Head of caudate nucleus (tissue), 42 donors: ENCODE measurements at places on chromosomes 16 and 17.

DNA sequence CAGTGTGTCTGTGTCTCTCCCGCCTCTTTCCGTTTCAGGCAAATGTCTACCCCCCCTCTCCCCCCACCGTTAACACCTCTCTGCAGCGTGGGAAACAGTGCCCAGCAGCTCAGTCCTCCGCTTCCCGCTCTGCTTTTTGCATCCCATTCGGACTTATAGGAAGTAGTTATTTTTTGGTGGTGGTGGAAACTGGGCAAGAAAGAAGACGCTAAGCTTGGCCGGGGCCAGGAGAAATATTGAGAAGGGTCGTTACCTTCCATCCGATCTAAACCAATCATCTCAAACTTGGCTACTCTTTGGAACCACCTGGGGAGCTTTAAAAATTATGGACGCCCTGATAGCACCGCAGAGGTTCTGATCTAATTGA lies 499 bp upstream of the HLF start:
- DNase-seq: no peak

- peak; percentile 11 for DNase-seq
Measured at GRCh38 chr16:79212114-79212791, 388.3 kb downstream of the MAF start.

DNA sequence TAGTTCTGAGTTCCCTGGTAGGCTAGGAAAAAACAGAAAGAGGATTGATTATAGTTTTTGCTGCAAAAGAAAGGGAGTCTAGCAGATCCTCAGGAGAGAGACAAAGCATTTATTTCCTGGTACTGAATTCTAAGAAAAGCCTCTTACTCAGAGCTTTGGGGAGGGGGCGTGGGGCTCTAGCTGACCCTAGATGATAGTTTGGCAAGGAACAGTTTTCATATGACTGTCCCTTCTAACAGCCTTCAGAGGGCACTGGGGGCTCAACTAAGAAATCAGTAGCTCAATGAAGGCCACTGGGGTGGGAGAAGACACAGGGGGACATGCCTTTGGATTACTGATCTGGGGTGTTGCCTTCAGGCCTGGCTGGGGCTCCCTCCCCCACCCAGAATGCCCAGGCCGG lies 4.0 kb downstream of the CA7 start:
- DNase-seq: no peak

- DNase-seq: peak; percentile 61
Measured at GRCh38 chr16:84065536-84066132, 23.0 kb upstream of the SLC38A8 start.

- no peak for DNase-seq
Measured at GRCh38 chr16:68833251-68833650, 10.1 kb upstream of the TANGO6 start.

DNA sequence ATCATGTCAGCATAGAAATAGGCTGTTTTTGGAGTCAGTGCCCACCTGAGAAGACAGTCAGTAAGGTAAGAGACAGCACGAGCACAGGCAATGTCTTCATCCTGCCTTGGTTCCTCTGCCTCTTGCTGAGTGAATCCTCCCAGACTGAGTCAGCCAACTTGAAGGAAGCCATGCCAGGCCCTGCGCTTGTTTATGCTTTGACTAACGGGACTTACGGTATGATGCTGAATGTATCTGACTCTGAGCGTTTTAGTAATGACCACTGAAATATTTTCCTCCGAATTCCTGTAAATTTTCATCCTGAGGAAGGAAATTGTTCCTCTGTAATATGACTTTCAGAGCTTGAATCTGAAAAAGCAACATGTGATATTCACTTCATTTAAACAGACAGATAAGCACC lies 18.0 kb downstream of the C17orf67 start:
- DNase-seq: no peak

DNA sequence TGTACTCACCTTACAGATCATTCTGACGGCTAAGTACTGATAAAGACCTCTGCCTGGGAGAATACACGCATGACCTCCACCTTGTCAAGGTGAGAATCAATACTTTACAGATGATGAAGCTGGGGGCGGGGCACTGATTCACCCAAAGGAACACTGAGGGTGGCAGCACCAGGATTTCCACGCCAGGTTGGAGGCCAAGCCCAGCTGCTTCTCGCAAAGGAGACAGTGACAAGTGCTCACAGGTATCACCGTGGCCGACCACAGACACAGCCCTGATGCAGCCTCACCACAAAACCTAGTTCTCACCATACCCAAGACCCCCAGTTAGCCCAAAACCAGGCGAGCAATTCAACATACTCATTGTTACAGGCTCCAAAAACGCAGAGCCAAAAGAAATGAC lies 434.2 kb downstream of the SOX9 start:
- no peak for DNase-seq

DNA sequence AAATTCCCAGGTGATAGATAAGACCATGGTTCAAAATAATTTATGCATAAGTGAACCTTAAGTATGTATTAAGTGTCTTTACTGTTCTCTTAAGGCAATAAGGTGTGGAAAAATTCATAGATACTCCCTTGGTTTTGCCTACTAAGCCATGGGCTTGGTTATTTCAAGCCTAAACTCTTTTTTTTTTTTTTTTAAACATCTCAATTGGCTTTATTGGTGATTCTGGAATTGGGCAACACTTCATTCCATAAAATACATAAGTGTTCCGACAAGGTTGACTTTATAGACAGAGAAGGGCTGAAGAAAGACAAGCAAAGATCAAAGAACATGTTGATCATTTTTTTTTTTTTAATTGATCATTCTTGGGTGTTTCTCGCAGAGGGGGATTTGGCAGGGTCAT lies 73.5 kb downstream of the ESRP2 start:
- no peak for DNase-seq

GRCh38 chr17:18011286-18011685 lies 27.7 kb downstream of the ATPAF2 start:
- DNase-seq: no peak

DNA sequence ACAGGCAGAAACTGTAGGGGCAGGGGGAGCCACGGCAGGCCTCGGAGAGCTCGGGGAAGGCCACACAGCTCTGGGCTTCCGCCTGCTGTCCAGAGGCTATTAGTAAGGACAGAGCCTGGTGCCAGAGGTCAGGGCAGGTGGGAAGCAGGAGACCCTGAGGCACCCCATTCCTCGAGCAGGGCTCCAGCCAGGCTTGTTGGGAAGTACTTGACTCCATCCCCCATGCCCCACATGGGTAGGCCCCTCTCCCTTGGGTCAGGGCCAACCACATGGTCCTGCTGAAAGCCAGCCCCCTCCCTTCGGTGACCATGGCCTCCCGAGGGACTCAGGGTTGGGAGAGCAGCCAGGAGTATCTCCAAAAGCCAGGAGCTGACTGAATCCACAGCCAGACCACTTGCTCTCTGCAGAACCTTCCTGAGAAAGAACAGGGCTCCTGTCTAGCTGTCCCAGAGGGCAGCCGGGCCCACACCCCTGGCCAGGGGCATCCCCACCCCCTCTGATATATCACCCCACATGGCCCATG lies 17.4 kb upstream of the MPRIP start:
- no peak for DNase-seq

- DNase-seq: no peak
Measured at GRCh38 chr17:19265755-19266154, 28.6 kb downstream of the EPN2 start.

- DNase-seq: no peak
Measured at GRCh38 chr17:62618647-62619416, 8.6 kb upstream of the MRC2 start.

GRCh38 chr16:55029509-55029908 lies 98.8 kb downstream of the IRX5 start:
- no peak for DNase-seq

DNA sequence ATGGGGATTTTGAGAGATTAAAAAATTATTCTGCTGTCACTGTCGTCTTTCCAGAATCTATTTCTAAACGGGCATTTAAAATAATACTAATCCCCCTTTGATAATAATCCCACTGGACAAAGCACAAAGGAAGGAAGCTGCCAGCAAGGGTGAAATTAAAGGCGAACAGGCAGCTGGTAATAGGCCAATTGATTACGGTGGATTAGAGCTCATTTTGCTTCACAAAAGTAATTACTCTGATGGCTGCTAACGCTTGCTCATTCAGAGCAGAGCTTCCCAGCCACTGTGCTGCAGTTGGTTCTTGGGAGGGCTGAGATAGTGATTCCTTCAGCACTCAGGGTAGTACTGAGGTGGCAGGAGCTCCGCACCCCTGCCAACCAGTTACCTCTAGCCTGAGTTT lies 205.7 kb downstream of the SNX29 start:
- DNase-seq: no peak

GRCh38 chr16:79672524-79672923 lies 72.0 kb upstream of the MAF start:
- no peak for DNase-seq

DNA sequence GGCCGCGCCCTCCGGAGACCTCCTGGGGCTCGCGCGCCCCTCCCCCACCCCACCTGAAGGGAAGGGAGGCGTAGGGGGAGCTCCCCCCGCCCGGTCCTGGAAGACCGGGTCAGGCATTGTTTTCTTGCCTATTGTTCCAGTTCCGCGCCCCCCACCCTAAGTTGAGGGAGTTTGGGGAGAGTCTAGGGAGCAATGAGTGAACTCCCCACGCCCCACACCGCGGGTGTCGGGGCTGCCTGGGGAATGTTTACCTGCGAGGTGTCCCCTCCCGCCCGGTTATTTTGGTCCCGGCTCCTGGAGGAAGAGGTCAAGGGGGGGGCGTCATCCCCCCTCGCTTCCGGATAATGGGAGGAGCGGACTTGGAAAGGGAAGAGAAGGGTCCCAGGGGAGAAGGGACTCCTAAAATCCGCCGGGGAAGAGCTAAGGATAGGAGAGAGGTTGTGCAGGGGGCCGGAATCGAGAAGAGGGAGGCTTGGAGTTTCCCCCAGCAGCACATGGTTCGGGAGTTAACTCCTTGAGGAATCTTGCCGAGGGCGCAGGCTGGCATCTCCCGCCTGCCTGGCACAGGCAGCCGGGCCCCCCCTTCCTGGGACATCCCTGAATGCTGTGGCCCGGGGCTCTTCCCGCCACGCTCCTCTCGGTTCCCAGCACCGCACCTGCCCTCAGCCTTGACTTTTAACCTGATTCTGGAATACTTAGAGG lies 881 bp downstream of the MLLT6 start:
- peak; percentile 24 for DNase-seq

DNA sequence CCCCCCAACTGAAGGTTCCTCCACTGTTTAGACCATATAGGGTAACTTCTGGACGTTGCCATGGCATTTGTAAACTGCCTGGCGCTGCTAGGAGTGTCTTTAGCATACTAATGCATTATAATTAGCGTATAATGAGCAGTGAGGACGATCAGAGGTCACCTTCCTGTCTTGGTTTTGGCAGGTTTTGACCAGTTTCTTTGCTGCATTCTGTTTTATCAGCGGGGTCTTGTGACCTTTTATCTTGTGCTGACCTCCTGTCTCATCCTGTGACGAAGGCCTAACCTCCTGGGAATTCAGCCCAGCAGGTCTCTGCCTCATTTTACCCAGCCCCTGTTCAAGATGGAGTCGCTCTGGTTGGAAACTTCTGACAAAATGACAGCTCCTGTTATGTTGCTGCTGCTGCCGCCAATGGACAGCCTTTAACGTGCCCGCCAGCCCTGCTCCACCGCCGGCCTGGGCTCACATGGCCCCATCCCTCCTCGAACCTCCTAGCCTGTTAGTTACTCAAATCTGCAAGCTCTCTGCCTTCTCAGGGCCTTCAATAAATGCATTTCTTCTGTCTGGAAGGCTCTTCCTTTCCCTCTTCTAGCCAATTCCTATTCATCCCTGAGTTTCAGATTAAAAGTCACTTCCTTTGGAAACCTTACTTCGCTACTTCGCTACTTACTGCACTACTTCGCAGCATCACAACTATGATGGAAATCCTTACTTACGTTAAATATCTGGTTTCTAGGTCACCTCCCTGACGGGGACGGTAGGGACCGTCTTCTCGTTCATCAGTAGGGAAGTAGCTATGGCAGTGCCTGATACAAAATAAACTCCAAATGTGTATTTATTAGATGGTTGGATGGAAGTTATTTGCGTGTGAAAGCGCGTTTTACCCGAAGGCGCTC lies 640 bp upstream of the NAGLU start:
- DNase-seq: no peak

DNA sequence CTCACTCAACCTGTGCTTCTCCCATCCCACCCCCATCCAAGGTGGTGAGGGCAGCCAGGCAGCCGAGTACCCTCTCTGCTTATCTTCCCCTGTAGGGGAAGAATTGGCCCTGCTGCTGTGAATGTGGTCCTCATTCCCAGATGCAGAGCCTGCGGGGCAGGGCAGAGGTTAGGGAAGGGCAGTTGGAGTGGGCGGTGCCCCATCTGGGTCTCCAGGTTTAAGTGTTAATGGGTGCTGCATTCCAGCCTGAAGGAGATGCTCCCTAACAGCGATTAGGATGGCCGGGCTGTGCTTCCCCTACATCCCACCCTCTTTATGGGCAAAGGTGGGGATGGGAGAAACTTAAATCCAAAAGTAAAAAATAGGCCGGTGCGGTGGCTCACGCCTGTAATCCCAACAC lies 12.1 kb downstream of the TMEM95 start:
- DNase-seq: no peak

DNA sequence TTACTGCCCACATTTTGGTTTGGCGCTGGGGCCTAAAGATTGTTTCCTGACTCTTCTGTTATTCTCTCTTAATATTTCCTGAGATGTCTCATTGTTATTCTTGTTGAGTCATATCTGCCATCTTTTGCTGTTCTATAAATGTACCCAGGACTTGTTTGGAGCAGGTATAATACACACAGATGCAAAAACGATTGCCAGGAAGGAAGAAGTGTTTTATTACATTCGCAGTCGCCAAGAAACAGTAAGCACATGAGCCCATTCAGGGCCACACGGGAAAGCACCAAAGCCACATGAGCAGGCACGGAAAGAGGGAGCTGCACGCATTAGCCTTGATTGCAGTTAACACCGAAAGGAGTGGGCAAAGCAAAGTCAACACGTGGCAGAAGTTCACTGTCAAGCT lies 70.2 kb downstream of the ARHGAP44 start:
- DNase-seq: no peak

DNA sequence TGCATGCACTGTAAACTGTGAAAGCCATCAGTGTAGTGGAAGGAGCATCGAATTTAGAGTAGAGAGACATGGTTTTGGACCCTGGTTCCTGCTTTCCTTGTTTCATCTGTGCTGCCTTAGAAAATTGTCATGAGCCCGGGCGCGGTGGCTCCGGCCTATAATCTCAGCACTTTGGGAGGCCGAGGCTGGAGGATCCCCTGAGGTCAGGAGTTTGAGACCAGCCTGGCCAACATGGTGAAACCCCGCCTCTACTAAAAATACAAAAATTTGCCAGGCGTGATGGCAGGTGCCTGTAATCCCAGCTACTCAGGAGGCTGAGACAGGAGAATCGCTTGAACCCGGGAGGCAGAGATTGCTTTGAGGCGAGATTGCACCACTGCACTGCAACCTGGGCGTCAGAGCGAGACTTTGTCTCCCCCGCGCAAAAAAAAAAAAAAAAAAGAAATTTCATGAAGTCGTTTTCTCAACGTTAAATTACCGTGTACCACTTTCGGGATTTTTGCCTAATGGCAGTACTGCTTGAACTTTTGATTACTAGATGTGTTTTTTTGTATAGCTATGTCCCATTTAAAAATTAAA lies 912 bp downstream of the COQ7 start:
- DNase-seq: peak; percentile 46

- peak; percentile 70 for DNase-seq
Measured at GRCh38 chr17:61416540-61417363, 17.1 kb downstream of the TBX2 start.
